NCI-H1436 treated with DMSO at 0.1 percent for 48 hours (cell line): ENCODE measurements at places on chromosomes 3 and 15.

DNA sequence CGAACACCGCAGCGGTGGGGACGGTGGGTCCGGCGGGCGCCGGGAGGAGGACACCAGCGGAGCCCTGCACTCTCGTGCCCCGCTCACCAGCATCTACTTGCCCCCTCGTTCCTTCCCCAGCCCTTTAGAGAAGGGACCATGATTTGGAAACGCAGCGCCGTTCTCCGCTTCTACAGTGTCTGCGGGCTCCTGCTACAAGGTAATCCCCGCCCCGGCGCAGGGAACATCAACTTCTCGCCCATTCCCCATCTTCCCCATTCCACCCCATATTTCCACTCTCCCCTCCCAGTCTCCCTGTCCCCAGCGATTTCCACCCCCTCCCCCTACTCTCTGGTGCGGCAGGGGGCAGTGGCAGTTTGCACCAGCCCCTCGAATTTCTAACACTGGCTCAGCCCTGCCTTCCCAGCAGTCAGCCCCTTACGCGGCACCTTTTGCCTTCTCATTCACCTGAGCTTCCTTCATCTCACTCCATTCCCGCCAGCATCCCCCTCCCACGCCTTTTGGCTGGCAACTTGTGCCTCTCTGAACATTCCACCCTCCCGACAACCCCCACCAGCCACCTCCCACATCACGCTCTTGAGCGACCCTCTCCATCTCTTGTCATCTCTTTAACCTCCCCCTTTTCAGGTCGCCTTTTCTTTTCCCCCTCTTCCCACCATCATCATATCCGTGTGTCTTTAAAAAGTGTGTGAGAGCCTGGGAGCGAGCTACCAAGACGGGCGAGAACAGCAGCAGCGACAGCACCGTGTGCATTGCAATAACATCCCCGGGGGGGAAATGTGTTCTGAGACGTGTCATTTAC lies 882 bp downstream of the CADM2 start:
- DNase-seq: no peak

DNA sequence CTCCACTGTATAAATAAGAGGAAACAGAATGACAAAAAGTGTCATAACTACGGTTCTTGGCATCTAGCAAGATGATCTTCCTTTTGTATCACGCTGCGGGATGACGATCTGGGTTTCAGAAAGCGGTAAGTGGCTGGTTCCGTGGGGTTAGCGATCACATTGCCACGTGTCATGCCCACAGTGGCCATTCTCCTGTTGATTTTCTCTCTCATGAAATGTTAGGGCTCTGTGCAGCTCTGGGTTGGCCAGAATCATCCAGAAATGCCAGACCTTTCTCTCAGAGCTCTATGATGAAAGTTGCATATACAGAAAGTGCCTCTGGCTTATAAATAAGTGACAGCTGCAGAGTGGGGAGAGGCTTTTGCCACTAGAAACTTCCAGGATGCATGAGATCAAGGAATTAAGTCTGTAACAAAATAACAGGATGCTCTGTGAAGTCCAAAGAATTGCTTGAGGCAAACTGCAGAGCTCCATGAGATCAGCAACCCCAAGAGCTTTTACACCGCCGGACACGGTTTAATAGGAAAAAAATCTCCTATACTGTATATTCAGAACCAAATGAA lies 71.6 kb downstream of the ABTB1 start:
- no peak for DNase-seq

- no peak for DNase-seq
Observed at GRCh38 chr15:39453620-39454019, 127.3 kb upstream of the THBS1 start.

DNA sequence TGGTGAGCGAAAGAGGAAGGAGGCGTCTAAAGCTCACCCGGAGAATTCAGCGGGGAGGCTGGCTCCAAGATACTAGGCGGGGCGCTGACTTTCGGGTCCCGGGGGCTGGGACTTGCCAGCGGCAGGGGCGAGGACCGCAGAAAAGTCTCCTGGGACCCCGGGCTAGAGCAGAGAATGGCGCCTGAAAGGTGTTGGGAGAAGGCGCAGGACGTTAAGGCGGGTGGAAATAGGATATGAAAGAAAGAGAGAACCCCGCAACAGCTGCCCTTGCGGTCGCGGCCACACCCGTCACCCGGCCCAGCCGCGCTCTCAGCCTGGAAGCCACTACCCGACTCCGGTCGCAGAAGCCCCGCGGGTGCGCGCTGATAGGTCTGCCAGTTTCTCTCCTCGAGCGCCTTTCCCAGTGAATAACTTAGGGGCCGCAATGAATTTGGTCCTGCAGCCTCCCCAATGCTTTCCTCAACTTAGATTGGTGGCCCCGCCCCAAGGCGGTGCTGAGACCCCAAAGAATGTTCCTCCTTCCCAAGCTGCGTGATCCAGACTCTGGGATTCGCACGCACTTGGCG lies 604 bp downstream of the LTK start:
- no peak for DNase-seq

GRCh38 chr3:173396191-173397041 lies 1.1 kb upstream of the NLGN1 start:
- no peak for DNase-seq

GRCh38 chr15:93166675-93167074 lies 77.7 kb upstream of the RGMA start:
- DNase-seq: no peak

DNA sequence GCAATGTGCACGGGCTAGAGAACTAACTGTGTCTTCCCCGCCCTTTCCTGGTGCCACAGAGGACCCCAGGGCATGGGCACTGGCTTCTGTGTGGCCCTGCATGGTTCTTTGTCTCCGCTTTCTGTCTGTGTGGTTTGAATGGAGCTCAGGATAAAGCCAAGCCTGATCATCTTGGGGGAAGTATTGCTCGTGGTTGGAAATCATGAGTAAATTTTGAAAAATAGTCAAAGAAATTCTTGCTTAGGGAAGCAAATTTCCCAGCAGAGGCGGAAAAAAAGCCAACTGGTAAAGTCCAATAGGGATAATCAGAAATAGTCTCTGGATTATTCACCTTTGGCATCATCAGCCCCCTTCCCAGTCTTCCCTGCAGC lies 55.4 kb downstream of the MAGEF1 start:
- DNase-seq: no peak

GRCh38 chr15:61639491-61639890 lies 410.4 kb upstream of the RORA start:
- DNase-seq: peak; percentile 56

- DNase-seq: no peak
Observed at GRCh38 chr3:169283951-169284350, 379.6 kb downstream of the MECOM start.

GRCh38 chr3:27749643-27750042 lies 27.5 kb upstream of the EOMES start:
- no peak for DNase-seq

GRCh38 chr15:75531041-75531450 lies 48.1 kb downstream of the PTPN9 start:
- DNase-seq: no peak

GRCh38 chr3:127857333-127857732 lies 35.0 kb upstream of the MGLL start:
- no peak for DNase-seq

GRCh38 chr15:96360581-96361308 lies 30.2 kb downstream of the NR2F2 start:
- no peak for DNase-seq

DNA sequence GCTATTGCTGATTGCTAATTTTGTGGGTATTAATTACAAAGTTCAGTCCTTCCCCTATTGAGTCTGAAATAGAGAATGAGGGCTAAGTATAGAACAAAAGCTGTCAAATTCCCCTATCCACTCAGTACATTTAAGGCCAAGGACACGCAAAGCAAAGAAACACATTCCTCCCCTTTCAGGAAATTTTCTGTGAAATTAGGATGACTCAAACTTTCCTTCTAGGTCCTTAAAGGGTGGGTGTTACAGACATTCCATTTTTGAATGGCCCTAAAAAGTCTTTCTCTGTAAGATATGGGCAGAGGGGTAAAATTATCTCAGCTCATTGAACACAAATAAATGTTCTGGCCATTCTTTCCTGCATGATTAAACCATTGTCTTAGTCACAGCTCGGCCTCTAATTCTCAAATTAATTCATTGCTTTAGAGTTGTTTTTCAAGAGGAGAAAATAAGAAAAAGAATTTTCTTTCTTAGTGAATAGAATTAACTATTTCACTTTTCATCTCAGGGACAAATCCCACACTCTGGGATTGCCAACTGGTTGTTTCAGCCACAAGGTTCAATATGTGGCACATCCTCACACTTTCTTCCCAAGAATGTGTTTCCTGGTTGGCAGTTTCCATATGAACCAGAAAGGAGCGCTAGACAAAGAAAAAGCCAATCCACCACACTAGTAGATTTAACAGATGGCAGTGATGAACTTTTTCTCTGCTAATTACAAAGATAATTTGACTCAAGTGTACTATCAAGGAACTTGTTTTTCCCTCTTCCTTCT lies 424.1 kb downstream of the ZNF385D start:
- no peak for DNase-seq

GRCh38 chr3:140056047-140056446 lies 121.1 kb downstream of the CLSTN2 start:
- no peak for DNase-seq

GRCh38 chr3:162437480-162437879 lies 940.9 kb downstream of the OTOL1 start:
- no peak for DNase-seq

- no peak for DNase-seq
Observed at GRCh38 chr3:65953881-65954733, 84.6 kb downstream of the MAGI1 start.

DNA sequence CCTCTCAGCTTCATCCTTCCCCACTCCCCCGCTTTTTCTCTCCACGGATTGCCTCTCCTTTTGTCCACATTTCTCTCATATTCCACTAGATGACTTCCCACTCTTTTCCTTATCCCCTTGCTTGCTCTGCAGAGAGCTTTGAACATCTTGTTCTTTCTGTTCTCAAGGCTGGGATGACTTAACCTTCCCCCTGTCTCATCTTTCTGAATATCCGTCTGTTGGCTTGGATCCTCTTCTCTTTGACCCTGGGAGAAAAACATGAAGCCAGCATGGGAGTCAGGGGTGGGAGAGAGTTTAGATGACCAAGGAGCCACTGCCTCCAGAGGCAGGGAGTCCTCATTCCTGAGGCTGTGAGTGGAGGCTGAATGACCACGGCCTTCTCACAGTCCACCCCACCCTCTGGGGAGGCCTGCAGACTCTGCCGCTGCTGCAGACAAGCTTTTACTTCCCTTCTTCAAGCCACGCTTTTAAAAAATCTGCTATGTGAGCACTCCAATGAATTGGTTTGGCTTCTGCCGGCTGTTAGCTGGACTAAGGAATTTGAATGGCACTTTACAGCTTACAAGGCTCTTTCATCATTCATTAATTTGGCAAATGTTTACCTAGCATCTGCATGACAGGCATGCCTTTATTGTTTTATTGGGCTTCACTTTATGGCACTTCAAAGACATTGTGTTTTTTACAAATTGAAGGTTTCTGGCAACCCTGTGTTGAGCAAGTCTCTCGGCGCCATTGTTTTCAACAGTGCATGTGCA lies 111.6 kb upstream of the SLC6A6 start:
- DNase-seq: no peak

- no peak for DNase-seq
Observed at GRCh38 chr3:89264037-89264560, 156.7 kb downstream of the EPHA3 start.

DNA sequence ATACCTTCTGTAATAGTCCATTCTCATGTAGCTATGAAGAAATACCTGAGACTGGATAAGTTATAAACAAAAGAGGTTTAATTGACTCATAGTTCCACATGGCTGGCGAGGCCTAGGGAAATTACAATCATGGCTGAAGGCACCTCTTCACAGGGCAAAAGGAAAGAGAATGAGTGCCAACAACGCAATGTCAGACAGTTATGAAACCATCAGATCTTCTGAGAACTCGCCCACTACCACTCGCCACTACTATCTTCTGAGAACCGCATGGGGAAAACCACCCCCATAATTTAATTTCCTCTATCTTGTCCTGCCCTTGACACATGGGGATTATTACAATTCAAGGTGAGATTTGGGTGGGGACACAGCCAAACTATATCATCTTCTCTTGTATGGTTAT lies 406.8 kb upstream of the CBLB start:
- DNase-seq: no peak
